ENCODE measurements at places on chromosomes 6 and 20.

DNA sequence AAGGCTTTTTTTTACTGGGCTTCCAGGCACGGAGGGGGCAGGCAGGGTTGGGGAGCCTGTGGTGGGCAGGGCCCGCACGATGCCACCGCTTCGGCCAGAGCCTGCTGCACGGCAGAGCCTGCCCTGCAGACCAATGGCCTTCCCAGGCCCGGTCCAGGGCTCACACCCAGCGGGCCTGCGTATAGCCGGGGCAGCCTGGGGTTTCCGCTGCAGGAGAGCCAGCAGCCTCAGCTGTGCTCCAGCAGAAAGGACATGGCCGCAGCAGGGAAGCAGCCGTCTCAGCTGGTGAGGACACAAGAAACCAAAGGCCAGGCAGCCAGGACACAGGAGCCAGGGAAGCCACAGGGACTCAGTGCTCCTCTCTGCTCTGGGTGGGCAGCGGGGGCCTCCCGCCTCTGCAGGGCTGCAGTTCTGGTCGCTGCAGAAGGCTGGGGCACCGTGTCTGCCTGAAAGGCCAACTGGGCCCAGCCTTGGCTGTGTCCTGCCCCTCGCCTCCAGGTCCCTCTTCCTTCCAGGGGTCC lies 90.6 kb downstream of the TTLL2 start:
- DNase-seq, result no peak

GRCh38 chr20:24798930-24799705 lies 150.0 kb upstream of the CST7 start:
- no peak for DNase-seq

DNA sequence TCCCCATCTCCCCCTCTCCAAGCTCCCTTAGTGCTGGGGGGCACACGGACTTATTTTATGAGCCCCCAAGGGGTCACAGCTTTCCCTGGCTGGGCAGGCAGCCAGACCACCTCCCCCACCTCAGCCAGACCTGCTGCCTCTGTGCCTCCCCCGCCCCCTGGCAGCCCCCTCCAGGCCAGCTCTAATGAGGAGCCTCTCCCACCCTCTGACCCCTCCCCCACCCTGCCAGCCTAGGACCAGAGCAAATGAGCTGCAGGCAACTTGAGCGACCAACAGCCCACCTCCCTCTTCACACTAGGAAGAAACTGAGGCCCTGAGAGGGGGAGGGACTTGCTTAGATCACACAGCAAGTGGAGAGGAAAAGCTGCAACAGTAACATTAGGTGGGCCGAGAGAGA lies 1.9 kb downstream of the GDF5 start:
- DNase-seq, result no peak

GRCh38 chr6:134730013-134730412 lies 219.9 kb downstream of the ALDH8A1 start:
- no peak for DNase-seq

- no peak for DNase-seq
Observed at GRCh38 chr6:72826744-72827438, 205.0 kb downstream of the KCNQ5 start.

DNA sequence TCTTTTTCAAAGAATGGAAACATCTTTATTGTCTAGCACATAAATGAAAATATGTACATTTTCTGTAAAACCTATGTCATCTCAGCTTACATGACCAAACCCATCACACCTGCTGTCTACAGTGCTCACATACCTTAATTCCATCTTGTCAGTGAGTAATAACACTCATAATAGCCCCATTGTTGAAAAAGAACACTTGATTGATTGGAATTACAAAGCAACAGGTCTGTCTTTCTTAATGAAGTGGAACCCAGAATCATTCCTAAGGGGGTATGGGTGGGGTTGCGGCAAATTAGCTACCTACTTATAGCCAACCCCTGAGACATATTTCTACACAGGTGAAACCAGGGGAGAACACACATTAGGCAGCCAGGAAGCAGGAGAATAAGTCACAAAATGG lies 20.2 kb downstream of the ADGRF4 start:
- no peak for DNase-seq

DNA sequence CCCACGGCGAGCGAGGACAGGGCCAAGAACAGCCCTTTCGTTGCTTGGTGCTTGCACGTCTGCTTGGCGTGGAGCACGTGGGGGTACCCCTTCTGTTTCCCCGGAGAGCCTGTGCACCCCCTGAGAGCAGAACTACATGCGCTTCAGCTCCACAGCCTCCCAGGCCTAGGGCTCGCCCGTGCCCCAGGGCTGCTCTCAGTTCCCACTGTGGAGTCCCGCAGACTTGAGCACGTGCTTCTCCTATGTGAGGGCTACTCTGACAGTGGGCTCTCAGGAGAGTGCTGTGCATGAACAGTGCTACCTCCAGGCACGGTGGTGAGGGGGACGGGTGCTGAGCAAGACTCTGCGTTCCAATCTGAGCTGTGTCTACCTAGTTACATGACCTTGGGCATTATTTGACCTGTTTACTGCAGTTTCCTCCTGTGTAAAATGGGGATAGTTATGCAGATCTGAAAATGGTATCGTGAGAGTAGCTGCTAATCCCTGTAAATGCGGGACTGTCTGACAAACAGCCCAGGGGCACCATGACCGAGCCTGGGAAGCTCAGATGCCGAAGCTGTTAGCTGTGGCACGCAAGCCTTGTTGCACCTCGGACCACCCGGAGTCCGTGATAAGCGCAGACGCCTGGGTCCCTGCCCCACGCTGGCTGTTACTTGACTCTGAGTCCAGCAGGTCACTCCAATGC lies 82.4 kb downstream of the IRF4 start:
- DNase-seq, result no peak

DNA sequence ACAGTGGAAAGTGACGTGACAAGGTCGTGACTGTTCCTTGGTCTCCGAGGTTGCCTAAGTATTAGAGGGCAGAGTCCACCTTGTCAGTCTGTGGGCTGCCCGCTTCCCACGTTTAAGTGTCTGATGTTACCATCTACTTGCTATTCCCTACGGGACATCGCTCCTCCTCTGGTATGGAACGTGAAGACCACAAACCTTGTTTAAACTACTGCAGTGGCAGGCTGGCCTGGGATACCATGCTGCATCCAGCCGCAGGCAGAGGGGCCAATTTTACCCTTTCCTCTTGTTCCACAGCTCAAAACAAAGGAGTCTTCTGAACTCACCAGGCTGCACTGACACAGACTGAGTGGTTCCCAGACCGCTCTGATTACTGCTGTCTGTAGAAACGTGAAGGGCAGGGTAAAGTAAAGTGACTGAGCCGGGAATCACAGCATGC lies 275.9 kb downstream of the FOXC1 start:
- DNase-seq, result no peak

DNA sequence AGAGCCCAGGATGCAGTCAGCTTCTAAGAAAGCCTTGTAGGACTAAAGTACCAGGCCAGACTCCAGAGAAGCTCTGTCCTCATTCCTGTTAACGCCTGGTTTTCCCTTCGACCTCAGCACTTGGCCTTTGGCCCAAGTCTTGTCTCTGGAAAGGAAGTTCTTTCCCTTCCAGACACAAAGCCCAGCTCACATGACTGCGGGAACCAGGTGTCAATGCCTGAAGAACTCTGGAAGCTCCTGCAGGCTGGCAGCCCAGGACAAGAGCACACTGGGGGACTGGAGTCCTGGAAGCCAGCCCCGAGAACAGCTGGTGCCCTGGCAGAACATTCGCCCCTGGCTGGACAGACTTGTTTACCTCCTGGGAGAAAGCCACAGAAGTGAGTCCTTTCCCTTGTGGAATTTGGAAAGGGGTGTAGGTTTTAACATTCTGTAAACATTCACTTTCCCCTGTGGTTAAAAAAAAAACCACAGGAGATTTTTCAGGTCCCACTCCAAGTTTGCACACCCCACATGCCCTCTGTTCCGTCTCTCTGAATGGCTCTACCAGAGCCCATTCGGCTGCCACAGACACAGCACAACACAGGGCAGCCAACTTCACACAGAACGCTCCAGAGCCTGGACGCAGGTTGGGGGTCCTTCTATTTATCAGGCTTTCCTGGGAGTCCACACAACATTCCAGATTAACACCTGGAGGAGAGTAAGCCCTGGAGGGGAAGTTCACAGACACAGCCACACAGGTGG lies 18.1 kb downstream of the ACSS1 start:
- peak; percentile 67 for DNase-seq

- no peak for DNase-seq
Observed at GRCh38 chr6:37822851-37823682, 3.5 kb downstream of the ZFAND3 start.

- no peak for DNase-seq
Observed at GRCh38 chr6:40181367-40181766, 247.1 kb upstream of the MOCS1 start.
